Stimulated activated CD4-positive, alpha-beta T cell treated with anti-CD3 and anti-CD28 coated beads, Interleukin-12 subunit alpha, Interleukin-12 subunit beta, amount 100 ng/mL, for 4 hours (primary cell): ENCODE measurements at places on chromosomes 2 and 18.

GRCh38 chr2:178927173-178927572 lies 120.0 kb upstream of the TTN start:
- DNase-seq: no peak

DNA sequence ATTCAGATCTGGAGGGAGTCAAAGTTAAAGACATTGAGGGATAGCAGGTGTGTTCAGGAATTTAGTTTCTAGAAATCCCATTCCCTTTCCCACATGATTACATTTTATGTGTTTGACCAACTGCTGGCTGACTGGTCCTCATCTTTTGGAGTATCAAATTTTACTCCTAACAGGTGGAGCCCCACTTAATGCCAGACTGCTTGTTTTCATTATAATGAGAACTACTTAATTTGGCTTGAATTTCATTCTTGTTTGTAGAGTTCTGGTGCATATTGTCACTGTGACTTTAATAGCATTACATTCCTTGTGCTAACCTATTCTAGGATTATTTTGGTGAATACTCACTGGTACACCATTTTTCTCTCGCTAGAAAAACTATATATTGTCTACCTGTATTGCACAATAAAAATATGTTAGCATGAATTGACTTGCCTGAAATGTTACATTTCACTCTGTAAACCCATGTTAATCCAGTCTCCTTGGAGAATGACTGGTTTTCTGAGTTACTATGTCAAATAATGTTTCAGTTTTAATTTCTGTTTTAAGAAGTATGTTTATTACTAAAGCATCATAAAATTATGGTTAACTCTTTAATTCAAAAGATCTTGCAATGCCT lies 98.2 kb downstream of the TANC1 start:
- no peak for DNase-seq

GRCh38 chr18:21315741-21316197 lies 73.7 kb downstream of the GREB1L start:
- no peak for DNase-seq

GRCh38 chr2:46537624-46538295 lies 58.4 kb downstream of the TMEM247 start:
- no peak for DNase-seq

GRCh38 chr2:239145106-239145505 lies 255.7 kb downstream of the HDAC4 start:
- no peak for DNase-seq

DNA sequence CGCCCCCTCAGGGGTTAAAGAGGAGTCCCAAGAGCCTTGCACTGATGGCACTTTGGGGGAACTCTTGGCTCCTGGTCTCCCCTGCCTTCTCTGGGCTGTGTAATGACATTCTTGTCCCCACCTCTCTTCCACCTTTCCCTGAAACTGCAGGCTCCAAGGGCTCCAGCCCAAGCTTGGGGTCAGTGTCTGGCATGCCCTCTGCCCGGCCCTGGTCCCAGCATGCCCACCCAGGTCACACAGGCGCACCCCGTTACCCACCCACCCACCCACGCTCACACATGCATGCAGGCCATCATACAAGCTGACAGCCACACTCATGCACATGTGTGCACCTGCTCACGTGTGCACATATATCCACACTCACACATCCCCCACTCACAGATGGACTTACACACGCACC lies 6.9 kb upstream of the NT5DC4 start:
- no peak for DNase-seq

DNA sequence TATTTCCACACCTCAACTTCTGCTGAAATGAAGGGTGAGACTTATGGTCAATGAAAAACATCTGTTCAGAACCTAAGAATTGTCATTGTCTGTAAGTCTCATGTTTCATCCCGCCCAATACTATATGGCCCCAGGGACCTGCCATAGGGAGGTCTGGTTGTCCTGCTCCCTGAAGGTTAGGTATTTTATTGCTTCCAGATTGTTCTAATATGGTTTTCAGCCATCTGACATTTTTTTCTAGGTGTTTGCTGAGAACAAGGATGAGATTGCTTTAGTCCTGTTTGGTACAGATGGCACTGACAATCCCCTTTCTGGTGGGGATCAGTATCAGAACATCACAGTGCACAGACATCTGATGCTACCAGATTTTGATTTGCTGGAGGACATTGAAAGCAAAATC lies 7.3 kb downstream of the XRCC5 start:
- DNase-seq: no peak

DNA sequence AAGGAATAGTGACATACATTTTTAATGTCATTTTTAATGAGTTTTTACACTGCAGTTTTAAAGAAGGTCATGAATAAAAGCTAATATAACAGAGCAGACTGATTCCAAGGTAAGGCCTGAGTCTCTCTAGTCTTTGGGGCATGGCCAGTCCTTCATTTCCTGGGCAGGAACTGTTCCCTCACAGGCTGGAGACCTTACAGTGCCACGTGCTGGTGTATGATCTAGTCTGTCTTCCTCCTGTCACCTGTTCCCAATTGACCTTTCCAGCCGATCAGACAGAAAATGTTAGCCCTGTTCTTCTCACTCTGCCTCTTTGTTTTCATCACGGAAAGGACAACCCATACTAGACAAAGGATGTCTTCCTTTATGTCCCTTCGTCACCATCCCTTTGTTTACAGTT lies 33.6 kb downstream of the ZCCHC2 start:
- DNase-seq: no peak

DNA sequence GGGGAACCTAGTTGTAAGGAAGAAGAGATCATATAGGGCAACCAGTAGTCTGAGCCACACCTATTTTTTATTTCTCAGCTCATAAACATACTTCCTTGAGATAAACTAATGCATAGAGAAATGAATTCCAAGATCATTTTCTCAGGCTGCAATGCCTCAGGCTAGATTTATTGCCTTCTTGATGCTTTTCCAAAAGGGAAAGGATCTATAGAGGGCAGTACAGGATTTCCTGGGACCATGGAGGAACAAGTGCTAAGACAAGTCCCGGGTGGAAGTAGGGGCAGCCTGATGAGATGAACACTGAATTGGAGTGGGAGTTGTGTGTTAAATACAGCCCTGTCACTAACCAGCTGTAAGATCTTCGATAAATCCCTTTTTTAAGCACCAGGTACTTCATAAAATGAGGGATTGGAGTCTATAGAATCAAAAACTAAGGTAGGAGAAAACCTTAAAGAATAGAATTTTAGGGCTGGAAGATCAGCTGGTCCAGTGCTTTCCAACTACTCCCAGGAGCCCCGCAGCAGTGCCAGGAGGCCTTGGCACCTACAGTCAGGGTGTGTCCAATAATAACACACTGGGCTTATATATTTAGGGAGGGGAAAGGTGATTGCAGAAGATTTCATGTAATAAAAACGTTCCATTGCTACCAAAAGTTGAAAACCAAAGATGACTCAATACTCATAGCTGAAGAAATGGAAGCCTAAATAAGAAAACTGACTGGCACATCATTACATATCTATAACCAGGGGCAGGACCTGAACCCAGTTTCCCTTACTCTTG lies 58.1 kb downstream of the SERTAD2 start:
- DNase-seq: no peak

- DNase-seq: no peak
Measured at GRCh38 chr18:13179566-13180113, 38.9 kb upstream of the LDLRAD4 start.

DNA sequence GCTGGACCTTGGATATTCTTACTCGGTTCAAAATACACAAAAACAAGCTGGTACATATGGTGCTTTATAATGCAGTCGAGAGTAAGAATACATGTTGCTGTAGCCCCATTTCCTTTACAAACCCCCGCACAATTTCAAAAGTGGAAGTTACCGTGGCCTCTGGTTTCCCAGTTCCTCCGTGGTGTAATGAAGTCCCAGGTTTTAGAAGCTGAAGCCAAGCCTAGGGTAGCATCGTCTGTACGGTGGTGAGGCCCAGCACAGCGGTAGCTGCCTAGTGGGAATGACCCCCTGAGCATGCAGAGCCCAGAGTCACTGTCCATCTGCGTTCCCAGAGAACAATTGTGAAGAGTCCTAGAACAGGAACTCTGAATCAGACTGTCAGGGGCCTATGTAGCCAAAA lies 171.8 kb downstream of the ASXL3 start:
- DNase-seq: no peak

DNA sequence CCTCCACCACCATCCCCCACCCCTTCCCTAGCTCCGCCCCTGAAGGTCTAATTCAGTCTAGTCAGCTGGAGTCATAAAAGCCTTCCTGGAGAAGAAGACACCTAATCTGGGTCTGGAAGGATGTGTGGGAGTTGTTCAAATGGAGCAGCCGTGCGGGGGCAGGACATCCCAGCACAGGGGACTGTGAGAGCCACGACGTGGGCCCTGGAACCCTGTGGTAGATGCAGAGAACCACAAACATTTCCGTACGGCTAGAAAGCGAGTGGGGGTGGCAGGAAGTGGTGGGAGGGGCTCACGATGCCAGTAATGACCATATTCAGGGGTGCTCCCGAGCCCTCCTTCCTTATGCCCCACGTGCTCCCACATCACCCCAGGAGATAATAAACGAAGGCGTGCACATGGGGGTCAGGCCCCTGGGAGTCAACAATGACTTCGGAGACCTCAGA lies 20.9 kb upstream of the COL6A3 start:
- peak; percentile 71 for DNase-seq

GRCh38 chr2:214011676-214012075 lies 399.2 kb upstream of the VWC2L start:
- DNase-seq: no peak

DNA sequence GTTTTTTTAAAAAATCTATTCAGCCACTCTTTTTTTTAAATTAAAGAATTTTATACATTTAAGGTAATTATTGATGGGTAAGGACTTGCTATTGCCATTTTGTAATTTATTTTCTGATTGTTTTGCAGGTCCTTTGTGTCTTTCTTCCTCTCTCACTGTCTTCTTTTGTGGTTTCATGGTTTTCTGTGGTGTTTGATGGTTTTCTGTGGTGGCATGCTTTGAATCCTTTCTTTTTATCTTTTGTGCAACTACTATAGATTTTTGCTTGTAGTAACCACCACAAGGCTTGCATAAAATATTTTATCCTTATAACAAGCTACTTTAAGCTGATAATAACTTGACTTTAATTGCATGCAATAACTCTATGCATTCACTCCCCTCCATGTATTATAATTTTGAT lies 31.5 kb upstream of the SLC4A10 start:
- no peak for DNase-seq

DNA sequence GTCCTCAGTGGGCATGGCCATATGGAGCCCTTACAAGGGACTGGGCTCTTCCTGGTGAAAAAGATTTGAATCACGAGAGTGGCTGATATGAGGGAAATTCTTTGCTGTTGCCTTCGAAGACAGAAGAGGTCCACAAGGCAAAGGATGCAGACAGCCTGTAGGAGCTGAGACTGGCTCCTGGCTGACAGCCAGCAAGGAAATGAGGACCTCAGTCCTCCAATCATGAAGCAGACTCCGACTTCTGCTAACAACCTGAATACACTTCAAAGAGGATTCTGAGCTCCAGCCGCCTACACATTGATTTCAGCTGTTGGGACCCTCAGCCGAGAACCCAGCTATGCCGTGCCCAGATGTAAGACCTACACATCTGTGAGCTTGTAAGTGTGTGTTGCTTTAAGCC lies 3.0 kb upstream of the ST8SIA5 start:
- DNase-seq: no peak

GRCh38 chr2:21067859-21068537 lies 24.1 kb upstream of the APOB start:
- DNase-seq: no peak

DNA sequence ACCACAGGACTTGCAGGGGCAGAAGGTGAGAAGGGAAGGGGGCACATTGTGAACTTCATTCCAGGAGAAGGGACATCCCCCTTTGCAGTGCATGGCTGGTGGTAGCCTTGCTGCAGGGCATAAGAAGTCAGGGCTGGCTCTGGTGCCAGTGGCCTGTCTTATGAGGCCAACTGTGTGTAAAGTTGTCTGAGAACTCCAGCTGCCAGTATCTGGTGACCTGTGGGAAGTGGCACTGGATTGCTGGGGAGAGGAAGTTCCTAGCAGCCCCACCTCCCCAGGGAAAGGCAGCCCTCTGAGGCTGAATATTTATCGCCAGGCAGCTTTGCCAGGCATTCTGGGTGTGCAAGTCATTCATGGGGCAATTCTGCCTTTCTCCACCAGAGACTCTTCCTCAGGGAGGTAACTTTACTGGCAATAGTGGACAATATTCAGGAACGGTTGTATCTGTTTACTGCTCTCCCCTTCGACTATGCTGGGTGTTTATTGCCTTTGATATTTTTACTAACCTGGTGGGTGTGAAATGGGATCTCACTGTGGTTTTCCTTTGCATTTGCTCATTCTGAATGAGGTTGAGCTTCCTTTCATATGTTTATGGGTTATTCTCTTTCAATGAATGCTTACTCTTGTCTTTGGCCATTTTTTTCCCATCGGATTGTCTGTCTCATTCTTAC lies 12.3 kb downstream of the TRPM8 start:
- no peak for DNase-seq

GRCh38 chr2:63424329-63425078 lies 163.8 kb downstream of the WDPCP start:
- no peak for DNase-seq

GRCh38 chr2:154709215-154709614 lies 10.7 kb downstream of the KCNJ3 start:
- DNase-seq: no peak

GRCh38 chr2:127770973-127771735 lies 39.8 kb downstream of the WDR33 start:
- no peak for DNase-seq
